ENCODE measurements at places on chromosomes 2 and 18.

GRCh38 chr2:148577845-148578492 is 66.6 kb upstream of the EPC2 start:
- DNase-seq = no peak

GRCh38 chr18:63492851-63493250 is 16.1 kb downstream of the SERPINB5 start:
- DNase-seq = no peak

- no peak for DNase-seq
These were observed 93.2 kb downstream of the MIB1 start for GRCh38 chr18:21833604-21834298.

- no peak for DNase-seq
These were observed 90.9 kb downstream of the CAPN13 start for GRCh38 chr2:30716123-30716900.

GRCh38 chr18:2932247-2933181 is 80.4 kb downstream of the LPIN2 start:
- DNase-seq = no peak

DNA sequence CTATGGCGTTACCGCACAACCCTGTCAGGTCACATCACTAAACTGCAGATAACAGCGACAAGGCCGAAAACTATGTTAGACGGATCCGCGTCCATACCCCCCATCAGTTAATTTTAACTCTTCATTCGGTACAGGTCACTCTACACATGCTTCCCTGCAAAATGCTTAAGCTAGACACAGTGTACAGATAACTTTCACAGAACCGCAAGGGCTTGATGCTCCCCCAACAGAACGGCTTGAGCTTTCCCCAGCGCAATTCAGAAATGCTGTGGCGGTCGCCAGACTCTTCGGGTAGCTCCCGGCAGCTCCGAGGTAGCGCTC is 283 bp upstream of the RBBP8 start:
- DNase-seq = no peak

- no peak for DNase-seq
These were observed 383.2 kb downstream of the SOCS6 start for GRCh38 chr18:70671889-70672565.

GRCh38 chr18:40832362-40832761 is 1122.7 kb upstream of the PIK3C3 start:
- no peak for DNase-seq

DNA sequence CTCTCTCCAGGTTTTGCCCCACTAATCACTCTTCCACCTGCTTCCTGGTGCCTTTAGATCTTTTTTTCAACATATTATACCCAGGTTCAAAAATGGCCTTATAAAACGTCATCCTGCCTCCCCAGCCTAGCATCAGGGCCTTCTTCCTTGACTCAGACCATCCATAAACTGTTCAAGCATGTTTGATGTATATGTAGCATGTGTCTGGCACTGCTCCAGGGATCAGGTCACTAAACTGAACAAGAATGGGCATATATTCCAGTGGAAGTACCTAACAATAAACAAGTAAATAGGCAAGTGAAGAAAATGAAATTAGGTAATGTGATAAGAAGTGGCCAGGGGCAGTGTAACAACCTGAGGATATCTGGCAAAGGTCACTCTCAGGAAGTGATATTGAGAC is 141.2 kb downstream of the TRIB2 start:
- DNase-seq = no peak

DNA sequence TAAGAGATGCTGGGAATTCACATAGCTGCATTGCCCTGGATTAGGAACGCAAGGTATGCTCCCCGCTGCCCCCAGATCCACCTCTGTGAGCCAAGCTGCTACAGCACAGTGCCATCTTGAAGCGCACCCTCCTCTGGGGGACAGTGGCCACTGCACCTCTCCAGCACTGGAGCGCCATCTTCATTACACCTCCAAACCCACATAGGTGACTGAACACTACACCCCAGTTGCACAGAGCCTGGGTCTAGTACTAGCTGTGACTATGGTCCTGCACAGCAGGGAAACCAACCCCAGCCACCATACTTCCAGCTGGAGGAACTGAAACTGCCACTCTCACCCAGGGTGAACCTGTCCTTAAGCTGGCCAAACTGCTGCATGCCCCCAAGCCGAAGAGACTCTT is 84.6 kb downstream of the TMEM237 start:
- no peak for DNase-seq

DNA sequence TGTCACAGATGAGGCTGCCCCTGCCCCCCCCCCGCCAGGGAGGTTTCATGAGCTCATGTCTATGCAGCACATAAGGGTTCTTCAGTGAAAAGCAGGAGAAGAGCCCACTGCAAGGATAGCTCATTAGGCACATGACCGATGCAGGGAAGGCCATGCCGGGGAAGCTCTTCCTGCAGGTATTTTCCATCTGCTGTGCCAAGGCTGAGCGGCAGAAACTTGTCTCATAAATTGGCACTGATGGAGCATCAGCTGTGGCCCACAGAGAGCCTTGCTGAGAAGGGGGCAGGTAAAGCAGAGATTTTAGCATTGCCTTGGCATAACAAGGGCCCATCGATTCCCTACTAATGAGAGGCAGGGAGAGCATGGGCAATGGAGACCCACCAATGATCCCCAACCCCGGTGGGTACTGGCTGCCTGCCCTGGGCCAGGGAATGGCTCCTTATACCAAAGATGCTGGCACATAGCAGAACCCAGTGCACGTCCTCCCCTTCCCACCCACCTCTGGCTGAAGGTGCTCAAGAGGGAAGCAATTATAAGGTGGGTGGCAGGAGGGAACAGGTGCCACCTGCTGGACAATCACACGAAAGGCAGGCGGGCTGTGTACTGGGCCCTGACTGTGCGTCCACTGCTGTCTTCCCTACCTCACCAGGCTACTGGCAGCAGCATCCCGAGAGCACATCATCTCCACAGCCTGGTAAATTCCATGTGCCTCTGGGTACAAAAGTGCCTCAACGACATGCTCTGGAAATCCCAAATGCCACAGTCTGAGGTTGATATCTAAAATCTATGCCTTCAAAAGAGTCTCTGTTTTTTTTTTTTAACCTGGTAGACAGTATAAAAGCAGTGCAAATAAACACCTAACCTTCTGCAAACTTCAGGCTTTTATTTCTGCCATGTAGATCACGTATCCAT is 41.4 kb downstream of the STEAP3 start:
- DNase-seq = peak; percentile 6

GRCh38 chr18:7778181-7778580 is 211.1 kb downstream of the PTPRM start:
- no peak for DNase-seq

- no peak for DNase-seq
These were observed 91.7 kb downstream of the DTNA start for GRCh38 chr18:34801774-34802173.
